ENCODE measurements at places on chromosomes 2 and 18. TPM values are rescaled to one million over a fixed set of nuclear protein-coding genes. Genes with fewer than 3 reads are reported as not detected.

LINC00305 gene
- 1.6 TPM for total RNA-seq

XDH gene
- 4.8 TPM for total RNA-seq

TMEFF2 gene
- total RNA-seq = 2.0 TPM

DNA sequence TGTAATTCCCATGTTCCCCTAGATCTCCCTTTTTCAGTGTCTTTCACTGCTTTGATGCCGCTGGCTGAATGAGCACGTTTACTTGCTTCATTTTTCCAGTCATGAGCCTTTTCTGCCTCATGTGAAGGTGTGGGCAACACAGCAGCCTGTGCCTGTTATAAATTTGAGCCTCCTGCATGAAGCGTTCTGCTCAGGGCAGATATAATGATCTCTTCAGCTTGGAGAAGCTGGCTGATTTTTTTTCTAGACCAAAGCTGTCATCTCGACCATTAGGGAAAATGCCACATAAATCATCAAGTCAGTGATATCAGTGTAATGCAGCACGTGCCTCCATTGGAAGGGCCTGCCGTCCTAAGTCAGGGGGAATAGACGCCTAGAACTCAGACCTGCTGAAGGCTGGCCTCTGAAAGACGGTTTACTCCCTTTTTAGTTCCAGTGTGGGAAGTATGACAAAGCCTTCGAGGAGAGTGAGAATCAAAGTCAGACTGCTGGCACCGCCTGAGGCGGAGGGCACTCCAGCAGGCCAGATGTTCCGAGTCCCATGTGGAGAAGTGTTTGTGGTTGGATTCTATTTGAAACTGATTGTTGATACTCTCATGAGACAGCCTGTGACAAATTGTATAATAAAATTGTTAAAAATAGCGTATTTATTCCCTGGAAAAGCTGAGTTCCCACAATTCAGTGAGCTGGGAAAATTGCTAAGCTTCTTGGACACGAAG is 196.5 kb downstream of the MYO1B start:
- no peak overlapping the region for H3K4me3 ChIP-seq
- H3K4me1 ChIP-seq = peaks cover 12% of the 10 kb centered on the region
- H3K27me3 ChIP-seq = no peaks in the 10 kb centered on the region
- H3K36me3 ChIP-seq = no peaks in the 10 kb centered on the region

DNA sequence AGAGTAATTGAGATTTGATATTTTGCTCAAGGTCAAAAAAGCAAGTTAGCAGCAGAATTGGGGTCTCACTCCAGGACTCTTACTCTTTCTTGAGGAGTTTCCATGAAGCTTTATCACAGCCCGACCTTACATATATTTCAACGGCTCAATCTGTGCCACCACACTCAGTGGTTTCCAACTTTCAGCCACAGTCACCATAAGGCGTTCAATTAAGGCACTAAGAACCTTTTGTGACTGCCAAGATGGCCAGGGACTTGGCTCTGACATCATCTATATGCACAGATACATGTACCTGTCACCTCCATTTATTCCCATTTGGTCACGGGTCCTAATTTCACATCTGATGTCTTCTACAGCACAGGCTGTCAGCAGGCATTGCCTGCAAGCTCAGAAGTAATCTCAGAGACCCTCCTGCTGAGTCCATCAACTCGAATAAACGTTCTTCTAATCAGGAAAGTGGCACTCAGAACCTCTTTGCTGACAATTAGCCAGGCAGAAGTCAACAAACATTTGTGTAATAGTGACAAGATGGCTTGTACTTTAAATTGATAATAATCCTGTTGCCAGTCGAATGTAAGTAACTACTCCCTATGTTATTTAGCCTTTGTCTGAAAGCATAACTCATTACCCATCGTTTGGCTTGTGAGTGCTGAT is 16.1 kb downstream of the DYTN start:
- H3K4me1 ChIP-seq = no peaks in the 10 kb centered on the region
- H3K36me3 ChIP-seq = no peaks in the 10 kb centered on the region
- H3K27ac ChIP-seq = no peak overlapping the region
- no peak for DNase-seq

- H3K27me3 ChIP-seq = no peaks in the 10 kb centered on the region
- no peak overlapping the region for H3K4me3 ChIP-seq
- peaks cover 17% of the 10 kb centered on the region for H3K4me1 ChIP-seq
- no peaks in the 10 kb centered on the region for H3K36me3 ChIP-seq
- no peak overlapping the region for H3K27ac ChIP-seq
- DNase-seq = no peak
Observed at GRCh38 chr2:37614061-37614738, 57.2 kb downstream of the CDC42EP3 start.

GRCh38 chr2:232085164-232085563 is 123.7 kb downstream of the DIS3L2 start:
- H3K4me3 ChIP-seq = no peak overlapping the region
- peaks cover 9% of the 10 kb centered on the region for H3K36me3 ChIP-seq

GRCh38 chr18:2794159-2794558 is 52.6 kb upstream of the EMILIN2 start:
- H3K27me3 ChIP-seq = no peaks in the 10 kb centered on the region
- no peak overlapping the region for H3K4me3 ChIP-seq
- H3K4me1 ChIP-seq = no peaks in the 10 kb centered on the region
- peaks cover 14% of the 10 kb centered on the region for H3K36me3 ChIP-seq
- no peak overlapping the region for H3K27ac ChIP-seq

DNA sequence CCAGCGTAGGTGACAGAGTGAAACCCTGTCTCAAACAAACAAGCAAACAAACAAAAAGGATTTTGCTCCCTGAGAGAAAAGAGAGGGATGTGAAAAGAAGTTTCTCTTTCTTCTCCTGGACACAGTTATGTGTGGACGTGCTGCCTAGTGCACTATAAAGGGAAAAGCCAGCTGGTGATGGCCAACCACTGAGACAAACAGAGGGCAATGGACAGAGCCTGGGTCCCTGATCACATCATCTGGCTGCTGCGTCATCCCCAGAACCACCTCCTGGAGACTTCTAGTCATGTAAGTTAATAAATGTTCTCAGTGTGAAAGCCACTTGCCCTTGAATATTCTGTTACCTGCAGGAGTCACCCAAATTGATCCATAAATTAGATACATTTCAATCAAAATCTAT is 184.9 kb downstream of the PDE11A start:
- H3K4me3 ChIP-seq = no peak overlapping the region
- no peaks in the 10 kb centered on the region for H3K27me3 ChIP-seq
- H3K4me1 ChIP-seq = peaks cover 2% of the 10 kb centered on the region
- no peak overlapping the region for H3K27ac ChIP-seq
- DNase-seq = no peak

DNA sequence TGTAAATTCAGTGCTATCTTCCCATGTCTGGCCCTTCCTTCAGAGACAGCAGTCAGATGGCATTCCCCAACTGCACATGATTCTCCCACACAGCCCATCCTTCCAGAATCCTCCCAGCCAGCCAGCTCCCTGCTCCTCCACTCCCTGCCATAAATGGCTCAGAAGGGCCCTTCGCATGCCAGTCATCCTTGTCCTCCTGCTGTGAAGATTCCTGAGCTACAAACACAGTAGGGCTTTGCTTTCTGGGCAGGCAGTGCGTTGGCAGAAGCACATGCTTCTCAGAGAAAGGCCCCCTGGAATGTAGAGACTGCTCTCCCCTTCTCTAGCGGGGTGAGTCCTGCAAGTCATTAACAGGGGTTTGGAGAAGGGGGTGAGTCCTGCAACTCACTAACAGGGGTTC is 71.9 kb downstream of the TEX51 start:
- H3K27ac ChIP-seq = no peak overlapping the region
- H3K4me3 ChIP-seq = no peak overlapping the region
- peaks cover 1% of the 10 kb centered on the region for H3K4me1 ChIP-seq

- H3K36me3 ChIP-seq = peaks cover 14% of the 10 kb centered on the region
- no peaks in the 10 kb centered on the region for H3K27me3 ChIP-seq
- peak overlapping the region; percentile 93 for H3K27ac ChIP-seq
- H3K4me1 ChIP-seq = peaks cover 23% of the 10 kb centered on the region
Observed at GRCh38 chr2:152647552-152647951, 69.7 kb downstream of the PRPF40A start.

GRCh38 chr2:115574667-115575066 is 1132.2 kb downstream of the DPP10 start:
- DNase-seq = no peak
- no peaks in the 10 kb centered on the region for H3K4me1 ChIP-seq
- H3K4me3 ChIP-seq = no peak overlapping the region
- H3K27me3 ChIP-seq = no peaks in the 10 kb centered on the region
- peak overlapping the region; percentile 25 for H3K27ac ChIP-seq

DNA sequence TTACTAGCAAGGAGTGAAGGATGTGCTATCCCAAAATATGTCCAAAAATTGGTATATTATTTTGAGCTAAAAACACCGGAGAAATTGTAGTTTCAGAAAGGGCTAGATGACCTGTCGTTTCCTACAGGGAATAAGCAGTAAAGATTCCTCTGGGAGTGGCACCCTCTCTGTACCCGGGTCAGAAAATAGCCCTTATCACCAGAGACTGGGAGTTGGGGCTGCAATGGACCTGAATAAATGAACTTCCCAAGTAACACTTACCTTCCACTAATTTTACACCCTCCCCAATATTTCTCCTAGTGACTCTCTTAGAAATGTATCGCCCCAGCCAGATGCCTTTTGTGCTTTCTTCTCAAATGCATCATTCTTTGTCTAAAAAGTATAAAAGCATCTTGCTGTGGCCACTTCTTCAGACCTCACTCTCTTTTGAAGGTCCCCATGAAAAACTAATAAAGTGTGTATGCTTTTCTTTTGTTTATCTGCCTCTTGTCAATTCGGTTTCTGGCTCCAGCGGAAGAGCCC is 734 bp upstream of the RMC1 start:
- H3K4me1 ChIP-seq = peaks cover 20% of the 10 kb centered on the region
- peak overlapping the region; percentile 86 for H3K4me3 ChIP-seq
- H3K36me3 ChIP-seq = peaks cover 8% of the 10 kb centered on the region
- DNase-seq = no peak
- H3K27ac ChIP-seq = peak overlapping the region; percentile 94
- peaks cover 4% of the 10 kb centered on the region for H3K27me3 ChIP-seq

- no peak overlapping the region for H3K4me3 ChIP-seq
- no peaks in the 10 kb centered on the region for H3K36me3 ChIP-seq
- H3K27ac ChIP-seq = no peak overlapping the region
Observed at GRCh38 chr2:49110571-49110970, 43.7 kb downstream of the FSHR start.

- no peaks in the 10 kb centered on the region for H3K4me1 ChIP-seq
- DNase-seq = no peak
- H3K27ac ChIP-seq = no peak overlapping the region
Observed at GRCh38 chr2:219946021-219946420, 318.6 kb downstream of the SLC4A3 start.

DNA sequence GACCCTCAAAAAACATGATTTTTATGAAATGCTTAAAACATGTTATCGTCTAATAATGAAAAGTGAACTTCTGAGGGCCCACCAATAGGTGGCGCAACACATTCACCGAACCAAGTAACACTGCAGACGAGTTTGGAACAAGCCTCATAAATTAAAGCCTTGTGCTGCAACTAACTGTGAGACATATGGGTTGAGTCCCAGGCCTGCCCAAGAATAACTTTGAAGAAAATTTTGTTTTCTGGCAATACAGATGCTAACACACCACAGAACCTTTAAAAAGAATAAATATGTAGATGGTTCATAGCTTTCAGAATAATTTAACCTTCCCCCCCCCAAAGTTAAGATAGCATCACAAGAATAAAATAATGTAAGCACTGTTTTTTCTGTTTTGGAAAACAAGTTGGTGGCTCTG is 285.9 kb downstream of the RNF144A start:
- H3K27ac ChIP-seq = no peak overlapping the region
- no peaks in the 10 kb centered on the region for H3K27me3 ChIP-seq
- DNase-seq = peak; percentile 50

Measured in progenitor cell of endocrine pancreas (in vitro differentiated cells).